ENCODE measurements at places on chromosomes 1 and 21. TPM values are rescaled to one million over a fixed set of nuclear protein-coding genes. Genes with fewer than 3 reads are reported as not detected.

The AVPR1B gene
- not detected for total RNA-seq

The REN gene
- not detected for total RNA-seq

The AUNIP gene
- total RNA-seq, result 12.0 TPM

The PTPN14 gene
- total RNA-seq, result 29.7 TPM

The OR2AK2 gene
- total RNA-seq, result not detected

The MRPL39 gene
- 66.0 TPM for total RNA-seq

The PTAFR gene
- 0.40 TPM for total RNA-seq

The TNNT2 gene
- total RNA-seq, result not detected

The GOLT1A gene
- total RNA-seq, result not detected

The GUCA2A gene
- not detected for total RNA-seq

The OLIG1 gene
- total RNA-seq, result not detected

The ZNF362 gene
- total RNA-seq, result 12.9 TPM

The ZYG11A gene
- total RNA-seq, result 0.17 TPM

The SPRR5 gene
- not detected for total RNA-seq

The PER3 gene
- 4.2 TPM for total RNA-seq

The HCRTR1 gene
- total RNA-seq, result not detected

The RGS1 gene
- 5.1 TPM for total RNA-seq

The SPRR4 gene
- total RNA-seq, result not detected

The GRIK3 gene
- total RNA-seq, result not detected

The ACTN2 gene
- total RNA-seq, result 0.44 TPM

The ADGRL4 gene
- not detected for total RNA-seq

The ZNF648 gene
- not detected for total RNA-seq

The MCOLN3 gene
- total RNA-seq, result 0.66 TPM

The CLEC20A gene
- not detected for total RNA-seq

The TMEM51 gene
- 0.14 TPM for total RNA-seq

The FAM177B gene
- total RNA-seq, result 0.47 TPM

The KCNC4 gene
- total RNA-seq, result 19.5 TPM

The TSACC gene
- total RNA-seq, result 0.82 TPM

The ORC1 gene
- total RNA-seq, result 44.2 TPM

The GLMN gene
- total RNA-seq, result 24.2 TPM

The OR2G6 gene
- total RNA-seq, result not detected

The ADAM30 gene
- not detected for total RNA-seq

The BATF3 gene
- 100.0 TPM for total RNA-seq

The ANGPTL3 gene
- not detected for total RNA-seq

The CBS gene
- 45.6 TPM for total RNA-seq

The MAB21L3 gene
- not detected for total RNA-seq

The CLCA1 gene
- not detected for total RNA-seq

The ACTA1 gene
- total RNA-seq, result not detected

The LRRC38 gene
- not detected for total RNA-seq

The ST3GAL3 gene
- 20.7 TPM for total RNA-seq

The CD1D gene
- total RNA-seq, result not detected

The HHIPL2 gene
- 0.19 TPM for total RNA-seq

The GSTM2 gene
- total RNA-seq, result 18.4 TPM

The IPO9 gene
- total RNA-seq, result 66.3 TPM

The EVA1C gene
- 8.2 TPM for total RNA-seq
